T-helper 2 cell treated with Interferon-gamma antibody and Interleukin-4, amounts not matched to agents 5 μg/mL and 100 μg/mL, for 36 hours (primary cell): ENCODE measurements at places on chromosomes 16 and 17.

GRCh38 chr16:49967012-49967559 is 57.9 kb upstream of the CNEP1R1 start:
- DNase-seq, result no peak

- DNase-seq, result no peak
These were observed 9.4 kb downstream of the GGA2 start for GRCh38 chr16:23500862-23501225.

DNA sequence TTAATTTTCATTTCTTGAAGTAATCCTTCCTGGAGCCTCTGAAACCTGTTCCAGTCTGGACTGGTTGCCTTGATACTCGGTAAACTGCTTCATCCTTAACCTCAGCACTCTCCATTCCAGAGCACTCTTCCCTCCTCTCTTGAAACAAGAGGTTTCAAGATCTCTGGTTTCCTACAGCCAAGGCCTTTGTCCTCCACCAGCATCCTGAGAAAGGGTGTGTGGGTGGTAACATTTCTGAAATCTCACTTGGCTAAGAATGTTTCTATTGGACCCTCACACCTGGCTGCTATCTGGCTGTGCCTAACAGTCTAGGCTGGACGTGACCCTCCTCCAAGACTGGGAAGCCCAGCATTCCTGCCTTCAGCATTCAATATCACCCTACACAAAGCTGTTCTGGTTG is 99.7 kb downstream of the CYTH1 start:
- DNase-seq, result no peak

GRCh38 chr17:27666831-27667560 is 36.0 kb downstream of the LGALS9 start:
- DNase-seq, result no peak

GRCh38 chr17:63476854-63477479 is at the start of gene ACE:
Gene ACE, plus strand, starts transcription at chr17:63477061. Its CDS starts 34 bp downstream, at chr17:63477095.
- DNase-seq, result no peak
